Glutamatergic neuron (in vitro differentiated cells): ENCODE measurements at places on chromosomes 12 and 14.

GRCh38 chr14:104114421-104115130, 23.8 kb upstream of the KIF26A start:
- peak; percentile 16 for DNase-seq

DNA sequence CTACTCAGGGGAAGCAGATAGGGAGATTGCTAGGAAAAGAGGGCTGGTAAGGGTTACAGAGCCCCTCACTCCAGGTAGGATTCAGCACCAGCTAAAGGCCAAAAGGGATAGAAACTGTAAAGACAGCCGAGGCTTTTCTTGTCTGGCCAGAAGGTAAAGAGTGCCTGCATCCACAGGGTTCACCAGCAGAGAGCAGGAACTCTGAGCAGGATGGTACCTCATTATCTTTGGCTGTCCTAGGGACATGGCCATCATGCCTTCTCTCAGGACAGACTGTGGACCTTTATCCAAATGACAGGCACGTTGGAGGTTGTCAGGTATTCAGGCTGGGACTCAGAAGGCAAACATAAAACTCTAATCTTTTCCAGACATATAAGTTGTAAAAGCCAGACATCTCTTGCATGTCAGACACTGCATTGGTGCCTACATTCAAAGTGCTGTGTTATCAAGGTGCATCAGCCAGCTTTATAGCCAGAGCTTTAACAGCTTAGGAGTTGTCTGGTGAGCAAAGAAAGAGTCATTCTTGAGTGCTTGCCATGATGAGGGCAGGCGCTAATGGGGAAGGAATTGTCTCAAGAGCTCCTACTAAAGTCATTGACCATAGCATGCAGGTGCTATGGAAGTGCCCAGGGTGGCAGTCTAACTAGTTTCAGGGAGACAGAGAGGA, 89.5 kb downstream of the PELI2 start:
- DNase-seq, result no peak

GRCh38 chr12:119461636-119462214, 127.2 kb downstream of the CCDC60 start:
- no peak for DNase-seq

DNA sequence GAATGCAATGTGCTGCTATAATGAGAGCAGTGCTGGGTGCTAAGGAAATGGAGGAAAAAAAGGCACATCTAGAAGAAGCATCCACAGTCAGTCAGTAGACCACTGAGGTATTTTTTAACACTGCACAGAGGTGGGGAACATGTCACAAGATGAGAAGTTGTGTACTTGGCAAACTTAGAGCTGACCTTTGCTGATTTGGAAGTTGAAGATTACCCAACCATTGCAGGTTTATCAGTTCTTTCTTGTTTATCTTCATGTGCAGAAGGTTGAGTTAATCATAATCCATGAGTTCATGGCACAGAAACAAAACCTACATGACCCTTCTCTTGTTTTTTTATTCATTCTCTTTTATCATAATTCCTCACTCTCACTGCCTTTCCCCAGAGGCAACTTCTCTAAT, 3.2 kb upstream of the PAH start:
- no peak for DNase-seq

- no peak for DNase-seq
Observed at GRCh38 chr12:2347137-2347843, 294.5 kb downstream of the CACNA1C start.

GRCh38 chr14:100896369-100897060, 7.0 kb downstream of the RTL1 start:
- DNase-seq, result peak; percentile 45

DNA sequence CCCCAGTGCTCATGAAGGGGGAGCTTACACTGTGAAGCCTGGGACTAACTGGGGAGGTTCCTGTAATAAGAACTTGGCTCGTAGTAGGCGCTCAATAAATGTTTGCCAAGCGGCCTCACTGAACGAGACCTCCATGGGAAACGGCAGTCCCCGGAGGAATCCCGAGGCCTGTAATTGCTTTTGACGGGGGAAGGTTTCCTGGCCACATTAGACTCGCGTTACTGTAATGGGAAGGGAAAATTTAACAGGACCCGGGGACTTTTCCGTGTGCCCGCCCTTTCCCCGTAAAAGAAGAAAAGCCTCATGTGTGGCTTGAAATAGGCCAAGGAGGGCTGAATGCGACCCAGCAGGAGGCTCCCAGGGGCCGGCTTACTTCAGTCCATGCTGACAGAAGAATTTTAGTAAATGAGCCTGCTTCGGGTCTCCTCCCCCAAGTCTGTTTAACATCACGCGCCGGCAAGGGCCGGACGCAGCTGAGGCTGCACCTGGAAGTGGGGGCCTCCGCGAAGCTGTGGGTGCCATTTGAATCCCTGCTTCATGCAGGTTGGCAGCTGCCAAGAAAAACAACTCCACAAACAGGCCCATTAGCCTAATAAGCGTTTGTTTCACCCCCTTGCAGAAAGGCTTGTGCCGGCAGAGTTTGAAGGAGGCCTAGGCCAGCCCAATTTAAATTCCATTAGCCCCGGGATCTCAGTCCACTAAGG, 39.8 kb upstream of the PWP1 start:
- peak; percentile 62 for DNase-seq

GRCh38 chr12:34051486-34051885, 29.2 kb downstream of the ALG10 start:
- DNase-seq, result no peak

DNA sequence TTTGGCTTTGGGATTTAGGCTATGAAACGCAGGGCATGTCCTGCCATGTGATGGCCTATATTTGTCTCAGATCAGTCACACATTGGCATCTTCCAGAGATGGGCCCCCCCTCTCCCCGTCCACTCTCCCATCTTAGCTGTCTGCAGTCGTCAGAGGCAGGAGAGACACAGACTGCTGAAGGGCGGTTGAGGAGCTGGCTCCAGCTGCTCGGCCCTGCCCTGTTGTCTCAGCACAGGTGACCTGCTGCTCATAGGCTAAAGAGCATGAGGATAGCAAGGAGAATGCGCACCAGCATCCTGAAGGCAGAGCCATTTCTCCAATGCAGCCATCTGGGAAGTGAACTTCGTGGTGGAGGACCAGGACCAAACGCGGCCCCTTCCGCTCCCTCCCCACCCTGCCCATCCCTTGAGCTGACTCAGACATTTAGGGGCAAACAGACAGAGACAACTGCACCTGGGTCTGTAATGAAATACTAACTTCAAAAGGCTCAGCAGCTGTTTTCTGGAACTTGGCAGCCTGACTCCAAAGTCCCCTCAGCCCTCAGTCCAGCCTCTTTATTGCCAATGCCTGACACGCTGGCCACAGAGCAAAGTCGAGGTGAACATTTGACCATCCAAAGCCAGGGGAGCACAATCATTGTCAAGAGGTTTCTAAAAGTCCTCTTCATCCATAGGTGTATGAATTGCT, 22.3 kb downstream of the FZD10 start:
- DNase-seq, result no peak

DNA sequence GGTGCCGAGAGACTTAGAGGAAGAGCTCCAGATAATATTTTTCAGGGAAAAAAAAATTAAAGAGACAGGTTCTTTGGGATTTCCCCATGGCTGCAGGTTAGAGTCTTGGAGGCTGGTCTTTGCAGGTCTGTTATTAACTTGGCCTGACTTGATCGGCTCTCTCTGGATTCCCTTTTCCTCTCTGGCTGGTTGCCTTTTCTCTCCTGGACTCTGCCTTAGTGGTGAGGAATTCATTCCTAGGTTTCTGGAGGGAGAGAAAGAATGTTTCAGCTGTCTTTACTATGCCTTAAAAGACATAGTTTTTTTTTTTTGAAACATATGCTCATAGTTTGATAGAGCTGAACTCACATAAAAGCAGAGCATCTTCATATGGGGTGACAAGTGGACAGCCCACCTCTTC, 336.3 kb downstream of the BMP4 start:
- no peak for DNase-seq

DNA sequence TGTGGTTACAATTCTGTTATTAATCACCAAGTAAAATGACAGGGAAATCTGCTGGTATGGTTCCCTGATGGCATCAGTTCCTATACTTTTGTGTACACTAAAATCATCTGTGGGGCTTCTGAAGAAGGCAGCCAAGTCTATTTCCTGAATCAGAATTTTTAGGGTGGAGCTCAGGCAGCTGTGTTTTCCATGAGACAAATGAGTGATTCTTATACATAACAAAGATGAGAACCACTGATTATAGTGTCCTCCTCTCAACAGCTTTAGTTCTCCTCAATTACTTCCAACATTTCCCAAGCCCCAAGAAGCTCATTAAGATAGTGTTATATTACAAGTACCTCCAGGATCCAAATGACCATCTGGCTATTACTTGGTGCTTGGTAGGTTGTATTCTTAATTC, 64.5 kb upstream of the USP44 start:
- no peak for DNase-seq

DNA sequence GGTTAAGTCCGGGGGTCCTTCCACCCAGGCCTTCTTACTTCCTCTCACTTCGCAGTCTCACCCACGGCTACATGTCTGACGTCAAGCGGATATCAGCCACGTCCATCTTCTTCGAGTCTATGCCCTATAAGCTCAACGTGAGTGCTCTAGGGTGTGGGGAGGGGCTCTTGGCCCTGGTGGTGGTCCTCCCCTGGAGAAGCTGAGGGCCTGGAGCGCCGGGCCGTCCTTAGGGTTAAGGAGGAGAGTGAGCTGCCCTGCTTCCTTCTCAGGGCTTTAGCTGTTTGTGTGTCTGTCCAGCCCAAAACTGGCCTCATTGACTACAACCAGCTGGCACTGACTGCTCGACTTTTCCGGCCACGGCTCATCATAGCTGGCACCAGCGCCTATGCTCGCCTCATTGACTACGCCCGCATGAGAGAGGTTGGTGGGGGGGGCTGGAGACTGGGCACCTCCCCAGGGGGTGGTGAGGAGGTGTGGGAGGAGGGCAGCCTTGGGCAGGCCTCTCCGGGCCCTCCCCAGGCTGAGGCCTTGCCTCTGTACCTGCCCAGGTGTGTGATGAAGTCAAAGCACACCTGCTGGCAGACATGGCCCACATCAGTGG, 2.7 kb downstream of the SHMT2 start:
- no peak for DNase-seq

- DNase-seq, result no peak
Observed at GRCh38 chr14:72663076-72663487, 230.8 kb downstream of the DPF3 start.

DNA sequence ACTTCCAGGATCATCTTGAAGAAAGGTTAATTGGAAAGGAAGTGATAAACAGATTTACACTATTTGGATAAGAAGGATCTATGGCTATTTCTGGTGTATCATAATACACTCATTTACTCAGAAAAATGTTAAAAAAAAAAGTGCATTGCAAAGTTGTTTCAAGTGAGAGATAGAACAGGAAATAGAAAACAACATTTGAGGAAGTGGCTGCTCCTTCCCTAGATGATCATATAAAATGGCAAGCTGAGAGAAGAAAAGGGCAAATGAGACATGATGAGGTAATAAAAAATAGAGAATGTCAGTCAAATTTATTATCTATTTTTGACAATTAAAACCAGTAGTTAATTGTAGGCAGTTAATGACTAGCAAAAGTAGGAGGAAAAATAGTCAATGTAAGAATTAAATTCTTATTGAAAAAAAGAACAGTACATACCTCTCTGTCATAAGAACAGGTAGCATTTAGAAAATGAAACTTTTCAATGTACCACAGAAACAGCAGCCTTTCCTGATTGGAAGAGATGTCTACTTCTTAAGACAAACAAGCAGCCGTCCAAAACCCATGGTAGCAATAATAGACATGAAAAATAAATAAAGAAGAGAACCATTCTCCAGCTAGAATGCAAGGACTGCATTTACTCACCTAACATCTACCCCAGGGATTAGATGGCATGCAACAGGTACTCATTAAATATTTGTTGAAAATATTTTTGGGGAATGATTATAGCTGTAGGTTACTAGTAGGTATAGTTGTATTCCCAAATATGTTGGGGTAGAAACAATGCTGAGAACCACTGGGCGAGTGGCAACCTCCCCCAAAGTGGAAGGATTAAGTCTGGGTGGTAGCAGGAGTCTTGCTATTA, 63.9 kb upstream of the GRIP1 start:
- DNase-seq, result no peak

GRCh38 chr12:49020441-49020840, 1.9 kb upstream of the PRKAG1 start:
- DNase-seq, result no peak

DNA sequence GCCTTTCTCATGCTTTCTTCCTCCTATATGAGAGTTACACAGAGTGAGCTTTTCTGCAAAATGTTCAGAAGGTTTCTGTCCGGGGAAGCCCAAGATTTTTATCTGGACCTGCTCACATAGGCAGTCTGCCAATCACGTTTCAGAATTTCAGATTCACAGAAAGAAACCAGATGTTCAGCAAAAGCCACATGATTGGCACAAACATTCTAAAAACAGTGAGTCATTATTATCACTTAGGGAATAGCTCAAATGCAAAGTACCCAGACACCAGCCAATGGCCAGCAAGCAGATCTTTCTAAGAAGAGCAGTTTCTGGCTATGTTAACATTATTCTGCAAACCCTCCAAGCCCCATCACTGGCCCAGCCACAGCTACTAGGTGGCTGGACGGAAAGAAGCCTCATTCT, 1558.5 kb upstream of the TMEM132C start:
- DNase-seq, result no peak

DNA sequence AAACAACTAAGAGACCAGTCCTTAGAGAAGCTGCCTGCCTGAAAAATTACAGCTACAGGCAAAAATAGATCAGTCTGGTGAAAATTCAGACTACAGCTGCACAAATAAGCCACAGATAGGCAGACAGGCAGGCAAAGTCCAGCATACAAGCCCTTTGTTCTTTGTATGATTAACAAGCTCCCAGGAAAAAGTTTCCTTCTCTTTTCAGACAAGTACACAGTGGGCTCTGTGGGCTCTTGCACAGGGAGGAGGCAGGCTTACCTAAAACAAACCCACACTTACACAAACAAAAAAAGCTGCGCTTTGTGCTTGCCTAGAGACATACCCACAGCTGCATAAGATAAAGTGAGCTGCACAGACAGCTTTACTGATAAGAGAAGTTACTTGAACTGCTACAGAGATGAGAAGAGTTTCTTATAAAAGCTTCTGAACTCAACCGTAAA, 7.7 kb downstream of the OR6C68 start:
- no peak for DNase-seq

DNA sequence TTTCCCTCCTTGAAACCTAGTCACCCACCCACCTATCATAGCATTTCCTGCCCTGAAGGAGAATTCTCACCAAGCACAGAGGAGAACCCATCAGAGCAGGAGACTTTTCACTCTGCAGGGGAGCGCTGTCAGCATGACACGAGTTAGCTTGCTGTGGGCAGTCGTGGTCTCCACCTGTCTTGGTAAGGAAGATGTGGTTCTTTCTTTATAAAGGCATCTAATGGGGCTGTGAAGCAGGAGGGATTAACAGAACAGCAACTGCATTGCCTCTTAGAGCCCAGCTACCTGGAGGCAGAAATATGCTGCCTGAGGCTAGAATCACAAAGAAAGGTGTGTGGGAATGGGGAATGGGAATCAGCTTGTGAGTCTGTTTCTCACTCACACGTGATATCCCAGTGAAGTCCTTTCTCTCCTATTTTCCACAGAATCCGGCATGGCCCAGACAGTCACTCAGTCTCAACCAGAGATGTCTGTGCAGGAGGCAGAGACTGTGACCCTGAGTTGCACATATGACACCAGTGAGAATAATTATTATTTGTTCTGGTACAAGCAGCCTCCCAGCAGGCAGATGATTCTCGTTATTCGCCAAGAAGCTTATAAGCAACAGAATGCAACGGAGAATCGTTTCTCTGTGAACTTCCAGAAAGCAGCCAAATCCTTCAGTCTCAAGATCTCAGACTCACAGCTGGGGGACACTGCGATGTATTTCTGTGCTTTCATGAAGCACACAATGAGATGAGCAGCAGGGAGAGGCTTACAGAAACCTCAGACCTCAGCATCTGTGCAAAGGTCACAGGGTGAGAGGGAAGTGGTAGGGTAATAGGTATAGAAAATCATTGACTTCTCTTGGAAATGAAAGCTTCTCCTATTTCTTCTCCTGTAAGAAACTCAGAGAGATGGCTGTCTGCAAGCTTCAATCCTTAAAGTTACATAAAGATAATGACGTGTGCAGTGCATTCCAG, 316.9 kb downstream of the DAD1 start:
- no peak for DNase-seq
